ENCODE measurements at places on chromosomes 4 and X.

GRCh38 chrX:4656419-4656818 lies 943.0 kb upstream of the PRKX start:
- DNase-seq: no peak

DNA sequence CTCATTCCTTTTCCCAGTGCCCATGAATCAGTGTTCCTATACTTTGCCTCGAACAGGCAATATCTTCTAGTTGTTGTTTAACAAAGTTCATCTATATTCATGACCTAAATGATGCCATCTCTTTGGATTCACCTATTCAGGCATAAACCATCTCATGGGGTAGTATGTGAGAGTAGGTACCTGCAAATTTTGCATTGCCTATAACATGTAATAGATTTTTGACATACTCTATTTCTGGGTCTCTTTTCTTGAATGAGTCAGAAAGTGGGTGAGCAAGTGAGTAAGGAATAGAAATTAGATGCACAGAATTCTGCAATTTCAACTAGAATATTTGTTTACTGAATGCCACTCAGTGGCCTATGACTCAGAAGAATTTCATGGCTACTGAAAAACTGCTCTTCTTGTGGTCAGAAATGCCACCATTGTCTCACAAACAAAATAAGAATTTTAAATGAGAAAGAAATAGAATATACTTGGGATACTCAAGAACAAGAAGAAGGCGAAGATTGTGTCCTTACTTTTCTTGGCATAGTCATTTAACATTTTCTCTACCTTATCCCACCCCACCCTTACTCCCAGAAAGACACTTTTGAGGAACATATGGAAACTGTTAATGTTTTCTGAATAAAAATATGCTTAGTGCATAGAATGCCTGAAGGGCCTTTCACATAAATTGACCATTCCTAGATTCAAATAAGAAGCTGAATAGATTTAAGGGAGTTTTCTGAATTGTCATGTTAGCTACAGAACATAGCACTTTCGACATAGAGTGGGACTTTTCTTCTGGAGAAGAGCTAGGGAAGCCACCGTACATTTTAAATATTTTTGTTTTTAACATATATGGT lies 86.8 kb downstream of the HHIP start:
- no peak for DNase-seq

- DNase-seq: no peak
Measured at GRCh38 chrX:23729214-23729613, 13.9 kb downstream of the ACOT9 start.

- DNase-seq: no peak
Measured at GRCh38 chr4:14596904-14597303, 405.4 kb upstream of the CPEB2 start.

DNA sequence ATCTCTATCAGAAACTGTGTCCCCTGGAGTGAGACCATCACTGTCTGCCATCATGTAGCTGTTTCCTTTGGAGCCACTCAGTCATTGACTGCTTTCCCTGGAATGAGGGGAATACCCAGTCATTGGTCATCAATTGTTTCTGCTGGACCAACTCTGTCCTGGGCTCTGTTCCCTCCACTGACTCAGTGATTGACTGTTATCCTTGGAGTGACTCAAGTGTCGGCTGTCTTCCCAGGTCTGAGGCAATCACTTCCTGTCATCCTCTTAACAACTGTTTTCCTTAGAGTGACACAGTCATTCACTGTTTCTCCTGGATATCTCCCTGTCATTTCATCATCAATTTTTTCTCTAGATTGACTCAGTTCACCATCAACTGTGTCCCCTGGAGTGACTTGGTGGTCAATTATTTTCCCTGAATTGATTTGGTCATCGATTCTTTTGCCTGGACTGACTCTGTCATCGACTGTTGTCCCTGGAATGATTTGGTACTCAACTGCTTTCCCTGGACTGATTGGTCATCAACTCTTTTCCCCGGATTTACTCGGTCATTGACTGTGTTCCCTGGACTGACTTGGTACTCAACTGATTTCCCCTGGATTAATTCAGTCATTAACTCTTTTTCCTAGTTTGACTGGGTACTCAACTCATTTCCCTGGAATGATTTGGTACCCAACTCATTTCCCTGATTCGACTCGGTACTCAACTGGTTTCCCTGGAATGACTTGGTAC lies 327.9 kb upstream of the VCX start:
- no peak for DNase-seq

- no peak for DNase-seq
Measured at GRCh38 chr4:120491481-120491880, 424.8 kb upstream of the MAD2L1 start.

GRCh38 chr4:157667836-157668235 lies 447.3 kb downstream of the GRIA2 start:
- DNase-seq: no peak

GRCh38 chr4:151355155-151355554 lies 29.8 kb upstream of the SH3D19 start:
- no peak for DNase-seq

DNA sequence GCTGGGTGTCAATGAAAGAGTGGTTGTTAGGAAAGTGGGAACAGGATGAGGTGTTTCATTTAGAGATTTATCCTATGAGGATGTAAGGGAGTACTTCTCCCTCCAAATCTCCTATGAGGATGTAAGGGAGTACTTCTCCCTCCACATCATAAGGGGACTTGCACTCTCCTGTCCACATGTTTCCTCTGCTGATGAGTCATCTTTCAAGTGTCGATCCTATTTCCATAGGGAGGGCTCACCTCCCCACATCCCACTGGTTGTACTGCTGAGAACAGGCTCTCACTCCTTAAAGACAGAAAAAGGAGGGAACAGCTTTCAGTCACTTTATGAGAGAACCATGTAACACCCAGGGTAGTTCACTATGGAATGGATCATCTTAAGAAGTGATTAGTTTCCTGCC lies 65.0 kb downstream of the INPP4B start:
- no peak for DNase-seq

DNA sequence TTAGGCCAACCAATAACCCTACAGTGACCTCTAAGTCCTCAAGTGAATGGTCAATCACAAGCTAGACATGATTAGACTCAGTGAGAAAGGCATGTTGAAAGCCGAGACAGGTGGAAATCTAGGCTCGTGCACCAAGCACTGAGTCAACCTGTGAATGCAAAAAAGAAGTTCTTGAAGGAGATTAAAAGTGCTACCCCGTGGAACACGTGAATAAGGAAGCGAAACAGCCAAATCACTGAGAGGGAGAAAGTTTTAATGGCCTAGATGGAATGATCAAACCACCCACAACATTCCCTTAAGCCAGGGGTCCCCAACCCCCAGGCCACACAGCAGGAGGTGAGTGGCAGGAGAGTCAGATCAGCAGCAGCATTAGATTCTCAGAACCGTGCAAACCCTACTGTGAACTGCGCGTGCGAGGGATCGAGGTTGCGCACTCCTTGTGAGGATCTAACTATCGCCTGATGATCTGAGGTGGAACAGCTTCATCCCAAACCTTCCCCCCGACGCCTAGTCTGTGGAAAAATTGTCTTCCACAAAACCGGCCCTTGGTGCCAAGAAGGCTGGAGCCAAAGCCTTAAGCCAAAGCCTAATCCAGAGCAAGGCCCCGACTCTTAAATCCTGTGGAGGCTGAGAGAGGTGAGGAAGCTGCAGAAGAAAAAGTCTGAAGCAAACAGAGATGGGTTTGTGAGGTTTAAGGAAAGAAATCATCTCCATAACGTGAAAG lies 19.5 kb upstream of the PDE6B start:
- no peak for DNase-seq

- no peak for DNase-seq
Measured at GRCh38 chr4:117478702-117479101, 393.3 kb upstream of the TRAM1L1 start.

DNA sequence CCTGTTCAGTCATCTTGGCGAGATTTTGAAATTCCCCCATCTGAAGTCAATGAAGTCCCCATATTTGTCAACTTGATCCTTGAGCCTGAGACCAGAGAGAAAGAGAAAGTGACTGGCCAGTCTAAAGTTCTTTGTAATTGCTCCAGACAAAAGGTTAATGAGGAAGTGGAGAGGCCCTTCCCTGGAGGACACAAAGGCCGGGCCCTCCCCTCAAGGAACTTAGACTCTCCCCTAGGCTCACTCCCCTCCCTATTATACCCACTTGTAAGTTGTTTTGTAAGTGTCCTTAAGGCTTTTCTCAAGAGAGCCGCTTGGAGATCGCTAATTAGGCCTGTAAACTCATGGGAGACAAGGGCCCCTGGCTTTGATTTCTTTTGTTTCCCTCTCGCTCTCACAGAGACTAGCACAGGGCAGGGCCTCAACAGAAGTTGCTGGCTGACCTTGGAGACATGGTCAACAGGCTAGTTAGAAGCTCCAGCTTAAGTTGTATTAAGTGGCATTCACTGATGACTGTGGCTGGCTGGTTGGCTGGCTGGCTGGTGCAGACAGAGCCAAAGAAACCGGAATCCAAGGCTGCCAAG lies 20.3 kb upstream of the GPC4 start:
- DNase-seq: no peak

DNA sequence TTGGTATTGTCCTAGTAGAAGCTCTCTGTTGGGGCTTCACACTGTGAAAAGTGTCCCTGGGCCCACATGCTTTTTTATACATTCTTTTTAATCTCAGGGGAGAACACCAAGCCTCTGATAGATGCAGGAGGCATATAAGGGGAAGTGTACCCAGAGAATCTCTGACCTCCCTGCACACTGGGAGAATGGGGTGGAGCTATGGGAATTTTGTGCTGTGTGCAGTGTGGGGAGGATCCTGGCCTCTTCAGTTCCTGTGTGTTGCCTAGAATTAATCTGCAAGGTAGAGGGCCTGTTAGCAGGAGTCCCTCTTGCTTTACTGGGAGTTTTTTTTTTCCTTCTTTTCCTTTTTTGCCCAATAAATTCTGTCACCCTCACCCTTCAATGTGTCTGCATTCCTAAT lies 49.2 kb upstream of the SPIN4 start:
- DNase-seq: no peak

GRCh38 chrX:136480383-136480782 lies 7.4 kb upstream of the BRS3 start:
- DNase-seq: no peak

DNA sequence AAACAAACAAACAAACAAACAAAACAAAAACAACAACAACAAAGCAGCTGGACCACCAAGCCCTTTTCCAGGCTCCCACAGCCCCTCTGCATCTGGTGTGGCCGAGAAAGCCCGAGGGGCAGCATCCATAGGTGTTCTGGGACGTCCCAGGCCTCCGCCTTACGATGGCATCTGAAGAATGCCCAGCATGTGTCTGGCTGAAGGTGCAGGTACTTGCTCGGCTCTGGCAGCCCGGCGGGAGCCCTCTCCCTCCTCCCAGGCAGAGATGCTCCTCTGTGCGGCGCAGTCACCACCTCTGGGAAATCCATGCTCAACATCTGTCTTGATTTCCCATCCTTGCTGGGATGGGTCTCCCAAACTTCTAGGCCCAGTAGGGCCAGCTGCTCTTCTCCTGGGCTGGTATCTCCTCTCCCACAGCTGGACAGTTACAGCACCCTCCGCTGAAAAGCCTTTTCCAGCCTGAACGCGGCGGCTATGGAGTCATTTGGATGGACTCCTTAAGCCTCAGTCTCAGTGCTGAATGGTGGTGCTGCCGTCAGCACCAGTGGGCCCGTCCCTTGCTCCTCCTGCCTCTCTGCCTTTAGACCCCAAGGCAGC lies 4.3 kb downstream of the PSAPL1 start:
- no peak for DNase-seq

DNA sequence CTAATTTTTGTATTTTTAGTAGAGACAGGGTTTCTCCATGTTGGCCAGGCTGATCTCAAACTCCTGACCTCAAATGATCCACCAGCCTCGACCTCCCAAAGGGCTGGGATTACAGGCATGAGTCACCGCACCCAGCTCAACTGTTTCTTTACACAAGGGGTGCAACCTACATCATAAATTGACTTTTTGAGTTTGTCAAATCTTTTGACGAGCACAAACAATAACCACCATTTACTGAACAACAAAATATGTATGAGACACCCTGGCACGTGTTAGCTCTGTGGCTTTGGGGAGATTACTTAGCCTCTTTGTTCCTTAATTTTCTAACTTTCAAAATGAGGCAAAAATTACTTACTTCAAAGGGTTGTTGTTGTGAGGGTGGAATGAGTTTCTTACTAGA lies 23.5 kb upstream of the SLC34A2 start:
- DNase-seq: no peak

- no peak for DNase-seq
Measured at GRCh38 chr4:168843635-168844034, 166.4 kb downstream of the CBR4 start.

DNA sequence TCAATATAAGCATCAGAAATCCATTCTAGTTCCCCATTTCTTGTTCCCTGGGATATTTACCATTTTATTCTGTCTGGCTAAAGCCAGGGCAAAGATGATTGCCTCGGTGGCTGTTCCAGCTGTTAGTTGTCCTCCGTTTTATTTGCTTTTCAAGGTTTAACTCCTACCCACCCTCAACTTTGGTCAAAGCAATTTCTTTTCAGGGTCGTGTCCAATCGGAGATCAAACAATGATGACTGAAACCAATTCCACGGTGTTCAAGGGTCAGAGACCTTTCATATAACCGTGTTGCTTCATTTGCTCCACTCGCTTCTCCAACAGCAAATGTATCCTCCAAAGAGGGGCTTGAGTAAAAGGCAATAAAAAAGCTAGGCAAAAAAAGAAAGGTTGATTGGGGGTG lies 193.5 kb upstream of the FTHL17 start:
- DNase-seq: no peak

GRCh38 chr4:16270454-16271328 lies 44.4 kb upstream of the TAPT1 start:
- no peak for DNase-seq

DNA sequence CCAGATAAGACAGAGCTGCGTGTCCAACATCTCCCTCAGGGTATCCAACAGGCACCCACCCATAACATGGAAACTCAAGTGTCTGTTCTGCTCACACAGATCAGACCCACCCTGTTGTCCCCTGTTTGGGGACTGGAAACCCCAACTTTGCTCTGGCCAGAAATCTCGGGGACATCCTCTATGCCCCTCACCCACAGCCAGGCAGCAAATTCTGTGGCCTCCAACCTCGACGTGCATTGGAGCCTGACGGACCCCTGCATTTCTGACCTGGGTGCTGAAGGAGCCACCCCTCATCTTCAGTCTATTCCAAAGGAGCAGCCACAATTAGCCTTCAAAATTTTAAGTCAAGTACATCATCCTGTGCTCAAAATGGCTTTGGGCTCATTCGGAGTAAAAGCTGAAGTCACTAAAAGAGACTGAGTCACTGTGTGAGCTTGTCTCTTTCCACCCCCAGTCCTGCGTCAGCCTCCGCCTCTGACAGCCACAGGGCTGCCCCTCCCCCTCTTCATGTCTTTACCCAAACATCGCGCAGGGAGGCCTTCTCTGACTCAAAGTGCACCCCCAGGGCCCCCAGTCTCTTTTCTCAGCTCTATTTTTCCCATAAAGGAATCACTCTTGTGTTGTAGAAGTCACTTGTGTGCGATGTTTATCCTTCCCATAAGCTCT lies 24.4 kb upstream of the PDE6B start:
- no peak for DNase-seq

- no peak for DNase-seq
Measured at GRCh38 chr4:16627999-16628398, 270.4 kb downstream of the LDB2 start.
